ENCODE measurements at places on chromosomes 12 and 14.

- no peak for DNase-seq
Observed at GRCh38 chr12:1203735-1204019, 212.7 kb downstream of the ERC1 start.

DNA sequence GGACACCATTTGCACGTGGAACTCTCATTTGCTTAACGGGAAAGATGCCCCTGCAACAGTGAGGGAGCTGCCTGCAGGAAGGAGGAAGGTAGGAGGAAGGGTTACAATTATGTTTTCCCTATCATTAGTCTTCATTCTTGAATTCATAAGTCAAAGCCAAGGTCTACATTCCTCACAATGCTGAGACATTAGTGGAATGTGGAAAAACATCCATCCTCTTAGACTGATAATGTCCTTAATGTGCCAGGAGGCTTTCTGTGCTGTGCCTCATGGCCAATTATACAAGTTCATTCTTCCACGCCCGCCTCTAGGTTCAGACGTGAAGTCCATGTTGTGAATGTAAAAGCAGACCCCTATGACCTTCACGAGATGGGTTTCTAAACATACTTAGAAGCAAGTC, 1212.4 kb upstream of the TMEM132C start:
- DNase-seq, result no peak

- no peak for DNase-seq
Observed at GRCh38 chr12:21509768-21510167, 8.2 kb downstream of the GOLT1B start.

GRCh38 chr12:56425193-56425592, 24.0 kb downstream of the TIMELESS start:
- DNase-seq, result no peak

GRCh38 chr14:50875359-50876070, 3.7 kb downstream of the ABHD12B start:
- DNase-seq, result no peak

DNA sequence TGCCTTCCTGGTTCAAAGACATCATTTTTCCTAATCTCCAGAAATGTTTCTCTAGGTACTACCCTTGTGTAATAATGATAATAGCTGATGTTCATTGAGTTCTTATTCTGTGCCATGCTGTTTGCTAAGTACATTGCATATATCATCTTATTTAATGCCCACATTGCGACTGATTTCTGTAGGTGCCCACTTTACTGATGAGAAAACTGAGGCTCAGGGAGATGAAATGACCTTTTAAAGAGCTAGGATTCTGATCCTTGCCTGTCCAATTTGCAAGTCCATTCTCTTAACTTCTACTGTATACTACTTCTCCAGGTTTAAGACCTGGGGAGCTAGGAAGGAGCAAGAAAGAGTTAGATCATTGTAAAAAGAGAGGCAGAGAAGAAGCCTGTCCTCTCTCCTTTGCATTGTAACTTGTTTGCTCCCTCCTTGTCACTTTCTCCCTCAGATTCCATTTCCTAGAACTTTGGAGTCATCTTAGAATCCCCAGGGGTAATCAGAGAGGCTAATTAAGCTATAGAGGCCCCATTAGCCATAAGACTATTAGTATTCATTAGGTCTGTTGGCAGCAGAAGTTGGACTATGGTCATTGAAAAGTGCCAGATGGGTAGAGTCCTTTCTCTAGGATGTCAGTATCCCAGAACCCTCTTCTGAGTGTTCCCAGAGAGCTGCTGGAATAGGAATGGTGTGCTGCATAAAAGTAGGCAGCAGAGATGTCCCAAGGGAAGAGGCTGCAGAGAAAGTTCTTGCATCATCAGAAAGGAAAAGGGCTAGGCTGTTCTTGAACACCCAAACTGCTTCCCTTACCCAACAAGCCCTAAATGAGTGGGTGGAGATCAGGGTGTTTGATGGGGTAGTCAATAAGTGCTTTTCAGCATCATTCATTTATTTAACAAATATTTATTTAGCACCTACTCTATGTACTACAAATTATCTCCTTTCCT, 3.1 kb downstream of the DGKA start:
- no peak for DNase-seq

DNA sequence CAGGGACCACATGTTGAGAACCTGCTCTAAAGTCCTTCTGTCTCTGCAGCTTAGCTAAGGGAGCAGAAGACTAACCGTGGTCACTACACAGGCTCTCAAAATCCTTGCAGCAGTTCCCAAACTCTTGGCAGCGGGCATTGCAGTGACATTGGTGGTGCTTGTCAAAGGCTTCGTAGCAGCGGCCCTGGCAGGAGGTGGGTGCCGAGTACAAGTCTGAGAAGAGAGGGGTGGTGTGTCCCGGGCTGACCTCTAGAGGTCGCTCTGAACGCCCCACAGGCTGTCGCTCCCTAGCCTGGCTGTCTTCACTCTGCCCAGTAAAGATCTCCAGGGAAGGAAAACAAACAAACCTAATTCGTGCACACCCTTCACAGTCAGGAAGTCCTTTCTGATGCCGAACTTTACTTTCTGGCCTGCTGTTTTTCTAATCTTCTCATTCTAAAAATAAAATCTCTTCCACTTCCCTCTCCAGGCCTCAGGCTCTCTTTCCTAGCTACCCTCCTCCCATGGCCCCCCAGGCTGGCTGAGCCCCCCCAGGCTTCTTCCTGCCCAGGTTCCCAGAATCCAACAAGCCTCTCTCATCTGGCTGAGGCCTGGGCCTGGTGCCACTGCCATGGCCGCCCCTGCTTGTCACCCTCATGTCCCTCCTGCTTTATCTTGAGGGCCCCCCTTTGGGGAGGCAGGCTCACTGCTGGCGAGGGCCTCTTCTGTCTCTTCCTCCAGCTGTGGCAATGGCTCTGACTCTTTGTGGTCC, 7.7 kb downstream of the ENDOU start:
- peak; percentile 65 for DNase-seq

- no peak for DNase-seq
Observed at GRCh38 chr14:37278636-37279538, 81.2 kb downstream of the MIPOL1 start.

GRCh38 chr12:80763874-80764273, 47.2 kb downstream of the MYF5 start:
- DNase-seq, result peak; percentile 63

- DNase-seq, result no peak
Observed at GRCh38 chr12:107670999-107671643, 14.5 kb upstream of the PWP1 start.

GRCh38 chr12:88241862-88242570, 99.9 kb downstream of the TMTC3 start:
- DNase-seq, result no peak

- DNase-seq, result peak; percentile 21
Observed at GRCh38 chr12:904010-904414, 45.5 kb downstream of the RAD52 start.

DNA sequence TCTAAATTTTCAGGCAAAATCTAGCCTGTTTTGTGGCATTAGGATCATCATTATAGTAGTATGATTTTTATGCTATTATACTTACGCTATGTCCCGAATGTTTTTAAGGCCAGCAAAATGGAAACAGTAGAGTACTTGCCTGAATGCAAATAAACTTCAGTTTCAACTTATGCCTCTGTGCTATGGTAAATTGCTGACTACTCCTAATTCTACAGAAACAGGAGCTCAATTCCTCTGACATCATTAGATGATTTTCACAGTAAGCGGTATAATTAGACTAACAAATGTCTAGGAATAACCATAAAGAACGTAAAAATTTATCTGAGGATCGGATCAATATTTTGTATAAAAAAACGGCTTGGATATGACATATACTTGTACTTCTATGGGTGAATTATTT, 270.0 kb downstream of the EGLN3 start:
- DNase-seq, result no peak

DNA sequence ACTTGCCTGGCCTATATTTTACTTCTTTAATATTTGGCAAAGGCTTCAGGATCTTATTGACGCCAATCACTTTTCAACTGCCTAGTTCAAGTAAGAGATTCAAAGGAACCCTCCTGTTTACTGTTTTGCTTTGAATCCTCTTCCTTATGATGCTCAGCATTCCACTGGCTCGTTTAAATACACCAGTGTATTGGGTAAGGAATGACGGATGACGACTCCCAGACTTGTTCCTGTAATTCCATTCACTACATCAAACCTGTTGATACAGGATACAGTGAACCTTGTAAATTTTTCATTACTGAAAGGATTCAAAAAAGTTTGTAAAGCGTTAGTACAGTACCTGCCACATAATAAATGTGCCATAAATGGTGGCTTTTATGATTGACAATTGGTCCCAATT, 1.7 kb upstream of the SYCP3 start:
- no peak for DNase-seq

DNA sequence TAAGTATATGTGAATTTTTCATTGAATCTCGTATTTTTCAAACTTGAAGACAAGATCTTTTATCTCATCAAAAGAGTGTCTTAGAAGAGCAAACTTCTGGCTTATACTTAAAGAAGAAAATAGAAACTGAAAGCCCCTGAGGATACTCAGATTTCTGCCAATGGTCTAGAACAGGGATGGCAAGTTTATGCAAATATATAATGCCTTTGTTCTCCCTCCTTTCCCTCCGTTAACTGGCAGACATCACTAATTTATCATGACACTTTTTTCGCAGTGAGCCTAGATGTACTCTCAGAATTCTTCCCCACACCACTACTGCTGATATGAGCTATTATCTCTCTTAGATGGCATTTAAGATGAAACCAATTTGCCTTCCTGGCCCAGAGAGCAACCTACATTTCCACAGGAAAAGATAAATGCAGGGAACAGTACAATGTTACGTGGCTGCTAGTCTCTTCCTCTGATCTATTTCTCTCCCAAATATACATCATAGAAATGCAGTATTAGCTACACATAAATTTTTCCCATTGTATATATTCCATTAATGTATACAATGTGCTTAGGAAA, 40.0 kb upstream of the DAAM1 start:
- DNase-seq, result no peak

GRCh38 chr12:99618657-99619056, 28.9 kb upstream of the GARIN6 start:
- no peak for DNase-seq

DNA sequence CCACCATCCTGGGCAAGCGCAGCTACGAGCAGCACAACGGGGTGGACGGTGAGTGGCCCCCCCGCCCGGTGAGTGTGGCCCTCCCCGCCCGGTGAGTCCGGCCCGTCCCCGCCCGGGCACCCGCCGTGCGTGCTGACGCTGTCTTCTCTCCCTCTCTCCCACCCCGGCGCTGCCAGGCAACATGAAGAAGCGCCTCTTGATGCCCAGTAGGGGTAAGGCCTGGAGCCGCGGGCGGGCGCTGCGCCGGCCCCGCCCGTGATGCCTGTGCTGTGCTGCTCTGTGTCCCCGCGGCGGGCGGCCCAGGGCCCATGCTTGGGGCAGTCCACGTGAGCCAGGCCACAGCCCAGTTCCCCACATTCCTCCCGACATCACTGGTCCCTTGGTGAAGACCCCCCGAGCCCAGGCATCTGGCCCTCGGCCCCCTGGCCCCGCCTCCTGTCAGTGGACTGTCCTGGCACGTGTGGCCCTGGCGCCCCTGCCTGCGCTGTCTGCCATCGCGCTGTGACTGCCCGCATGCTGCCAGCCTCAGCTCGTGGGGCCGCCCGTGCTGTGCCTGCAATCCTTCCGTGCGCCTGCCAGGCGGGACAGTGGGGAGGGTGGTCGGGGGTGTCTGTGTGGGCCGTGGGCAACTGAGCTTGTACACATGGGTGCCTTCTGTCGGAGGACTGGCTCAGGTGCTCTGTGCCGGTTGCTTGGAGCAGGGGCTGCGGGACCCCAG, 7.9 kb upstream of the CRIP2 start:
- DNase-seq, result no peak

DNA sequence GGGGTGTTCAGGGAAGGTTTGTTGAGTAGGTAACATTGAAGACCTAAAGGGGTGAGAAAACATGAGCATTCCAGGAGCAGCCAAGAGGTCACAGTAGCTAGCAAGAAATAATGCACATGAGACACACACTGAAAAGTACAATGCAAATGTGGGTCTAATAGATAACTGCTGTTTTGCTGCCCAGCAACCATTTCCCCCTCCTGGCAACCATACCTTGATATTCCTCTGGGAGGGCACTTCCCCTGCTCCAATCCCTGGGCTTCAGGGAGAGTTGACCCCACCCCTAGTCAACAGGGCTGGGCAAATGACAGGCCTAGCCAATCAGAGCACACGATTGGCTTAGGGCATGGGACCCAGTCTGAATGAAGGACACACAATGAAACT, 8.5 kb upstream of the ACTN1 start:
- peak; percentile 53 for DNase-seq

- DNase-seq, result no peak
Observed at GRCh38 chr12:102407776-102408486, 72.4 kb downstream of the IGF1 start.

GRCh38 chr12:52200781-52201450, 9.1 kb upstream of the KRT80 start:
- no peak for DNase-seq

DNA sequence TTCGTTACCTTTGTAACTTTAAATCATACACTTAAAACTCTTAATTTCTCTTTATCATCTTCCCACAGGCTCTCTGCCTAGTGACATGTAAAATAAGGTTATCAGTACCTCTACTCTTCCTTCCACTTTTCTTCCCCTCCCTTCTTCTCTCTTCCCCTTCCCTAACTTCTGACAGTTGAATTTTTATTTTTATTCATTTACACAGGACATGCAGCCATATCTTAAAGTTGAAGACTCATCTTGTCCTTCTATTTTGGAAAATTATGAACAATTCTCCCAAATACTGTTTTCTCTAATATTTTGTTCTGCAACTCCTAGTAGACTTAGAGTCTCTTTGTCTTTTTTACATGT, 263.9 kb downstream of the FBXL14 start:
- DNase-seq, result no peak

- no peak for DNase-seq
Observed at GRCh38 chr14:22560662-22561365, 28.2 kb downstream of the DAD1 start.

GRCh38 chr12:119749666-119750065, 81.7 kb downstream of the PRKAB1 start:
- peak; percentile 64 for DNase-seq

GRCh38 chr14:103317251-103317650, 16.8 kb upstream of the EIF5 start:
- DNase-seq, result no peak

DNA sequence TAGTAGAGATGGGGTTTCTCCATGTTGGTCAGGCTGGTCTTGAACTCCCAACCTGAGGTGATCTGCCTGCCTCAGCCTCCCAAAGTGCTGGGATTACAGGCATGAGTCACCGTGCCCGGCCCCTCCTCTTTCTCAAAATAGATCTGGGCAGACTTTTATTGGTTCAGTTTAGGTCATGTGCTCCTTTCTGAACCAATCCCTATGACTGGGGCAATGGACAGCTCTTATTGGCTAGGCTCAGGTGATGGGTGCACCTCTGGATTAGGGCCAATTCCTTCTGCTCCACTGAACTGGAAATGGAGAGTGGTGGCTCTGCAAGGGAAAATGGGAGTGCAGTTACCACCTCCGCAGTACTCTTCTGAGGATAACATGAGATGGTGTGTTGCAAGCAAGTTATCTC, 6.2 kb upstream of the ATP6V0A2 start:
- DNase-seq, result no peak

Data from SK-N-DZ (cell line).